ENCODE measurements at places on chromosomes 13 and 19.

DNA sequence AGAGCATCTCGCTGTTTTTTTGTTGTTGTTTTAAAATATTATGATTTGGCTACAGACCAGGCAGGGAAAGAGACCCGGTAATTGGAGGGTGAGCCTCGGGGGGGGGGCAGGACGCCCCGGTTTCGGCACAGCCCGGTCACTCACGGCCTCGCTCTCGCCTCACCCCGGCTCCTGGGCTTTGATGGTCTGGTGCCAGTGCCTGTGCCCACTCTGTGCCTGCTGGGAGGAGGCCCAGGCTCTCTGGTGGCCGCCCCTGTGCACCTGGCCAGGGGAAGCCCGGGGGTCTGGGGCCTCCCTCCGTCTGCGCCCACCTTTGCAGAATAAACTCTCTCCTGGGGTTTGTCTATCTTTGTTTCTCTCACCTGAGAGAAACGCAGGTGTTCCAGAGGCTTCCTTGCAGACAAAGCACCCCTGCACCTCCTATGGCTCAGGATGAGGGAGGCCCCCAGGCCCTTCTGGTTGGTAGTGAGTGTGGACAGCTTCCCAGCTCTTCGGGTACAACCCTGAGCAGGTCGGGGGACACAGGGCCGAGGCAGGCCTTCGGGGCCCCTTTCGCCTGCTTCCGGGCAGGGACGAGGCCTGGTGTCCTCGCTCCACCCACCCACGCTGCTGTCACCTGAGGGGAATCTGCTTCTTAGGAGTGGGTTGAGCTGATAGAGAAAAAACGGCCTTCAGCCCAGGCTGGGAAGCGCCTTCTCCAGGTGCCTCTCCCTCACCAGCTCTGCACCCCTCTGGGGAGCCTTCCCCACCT is 183.3 kb downstream of the KDM4B start:
- DNase-seq: no peak

DNA sequence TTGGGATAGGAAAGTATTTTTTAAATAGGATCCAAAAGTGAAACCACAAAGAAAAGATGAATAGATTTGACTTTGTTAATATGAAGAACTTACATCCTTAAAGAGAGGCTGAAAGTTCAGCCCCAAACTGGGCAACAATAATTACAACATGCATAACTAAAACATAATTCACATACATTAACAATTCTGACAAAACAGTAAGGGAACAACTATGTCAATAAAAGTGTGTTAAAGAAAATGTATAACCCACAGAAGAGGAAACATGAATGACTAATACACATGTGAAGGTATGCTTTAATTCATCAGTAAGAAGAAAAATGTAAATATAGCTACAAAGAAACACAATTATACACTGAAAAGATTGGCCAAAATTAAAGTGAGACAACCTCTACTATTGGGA is 1597.6 kb upstream of the MIR17HG start:
- DNase-seq: no peak

- no peak for DNase-seq
Observed at GRCh38 chr19:34232566-34233481, 21.5 kb upstream of the GARRE1 start.

- DNase-seq: peak; percentile 78
Observed at GRCh38 chr13:27362064-27362751, 62.2 kb upstream of the GTF3A start.

DNA sequence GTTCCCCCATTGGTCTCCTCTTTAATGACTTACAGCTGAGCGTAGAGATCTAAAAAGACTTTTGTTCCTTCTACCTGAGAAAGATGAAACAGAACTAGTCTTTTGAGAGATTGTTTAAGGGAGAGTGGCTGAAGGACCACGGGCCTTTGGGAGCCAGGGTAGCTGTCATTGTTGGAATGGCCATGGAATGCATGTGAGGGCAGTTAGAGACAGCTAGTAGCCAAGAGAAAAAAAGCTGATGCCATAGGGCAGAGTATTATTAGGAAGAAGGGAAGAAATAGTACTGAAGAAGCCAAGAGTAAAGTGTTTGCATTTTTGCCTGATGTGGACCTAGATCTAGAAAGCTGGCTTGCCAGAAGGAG is 5.6 kb downstream of the ZNF507 start:
- no peak for DNase-seq

DNA sequence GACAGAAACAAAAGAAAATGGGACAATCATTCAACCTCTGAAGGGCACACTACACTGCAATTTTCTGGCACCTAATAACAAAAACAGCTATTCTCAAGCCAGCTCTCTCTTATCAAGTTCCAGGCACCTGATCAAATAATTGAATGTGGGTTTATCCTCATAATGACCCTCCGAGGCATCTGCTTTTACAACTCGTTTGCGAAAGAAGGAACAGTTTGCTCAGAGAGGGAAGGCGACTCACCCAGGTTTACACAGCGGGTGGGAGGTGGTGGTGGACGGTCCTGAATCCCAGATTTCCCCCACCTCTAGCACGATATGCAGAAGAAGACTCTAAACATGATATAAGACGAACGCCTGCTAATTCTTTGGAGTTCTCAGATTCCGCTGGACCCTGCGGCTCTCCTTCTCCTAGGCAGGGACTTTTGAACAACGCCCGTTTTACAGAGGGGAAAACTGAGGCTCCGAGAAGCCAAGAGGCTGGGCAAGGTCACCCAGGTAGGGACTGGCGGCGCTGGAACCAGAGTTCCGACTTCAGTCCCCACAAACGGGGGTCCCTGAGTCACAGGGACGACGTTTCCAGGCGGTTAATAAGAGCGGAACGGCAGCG is 641 bp downstream of the SGTA start:
- DNase-seq: no peak

- DNase-seq: no peak
Observed at GRCh38 chr13:88112526-88112925, 441.4 kb downstream of the SLITRK5 start.

- DNase-seq: no peak
Observed at GRCh38 chr19:40231544-40232424, 5.3 kb upstream of the CCNP start.

DNA sequence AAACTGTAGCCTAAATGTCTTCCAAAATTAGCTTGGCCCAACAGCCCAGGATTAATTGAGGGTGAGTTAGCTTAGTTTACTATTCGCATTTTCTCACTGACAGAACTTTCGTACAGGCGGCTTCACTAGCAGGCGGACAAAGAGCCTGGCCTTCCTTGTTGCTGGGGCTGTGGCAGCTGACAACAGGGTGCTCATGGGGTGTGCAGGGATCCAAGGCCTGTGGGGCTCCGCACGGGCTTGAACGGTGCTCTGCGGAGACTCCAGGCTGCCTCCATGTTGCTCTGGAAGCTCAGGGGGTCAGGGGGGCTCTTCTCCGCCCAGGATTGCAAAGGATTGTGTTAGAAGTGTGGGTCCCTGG is 36.3 kb upstream of the DPRX start:
- no peak for DNase-seq

GRCh38 chr19:7961920-7962626 is 18.6 kb upstream of the TIMM44 start:
- no peak for DNase-seq

Data from substantia nigra (tissue), 51 donors.